ENCODE measurements at places on chromosomes 7 and 10.

DNA sequence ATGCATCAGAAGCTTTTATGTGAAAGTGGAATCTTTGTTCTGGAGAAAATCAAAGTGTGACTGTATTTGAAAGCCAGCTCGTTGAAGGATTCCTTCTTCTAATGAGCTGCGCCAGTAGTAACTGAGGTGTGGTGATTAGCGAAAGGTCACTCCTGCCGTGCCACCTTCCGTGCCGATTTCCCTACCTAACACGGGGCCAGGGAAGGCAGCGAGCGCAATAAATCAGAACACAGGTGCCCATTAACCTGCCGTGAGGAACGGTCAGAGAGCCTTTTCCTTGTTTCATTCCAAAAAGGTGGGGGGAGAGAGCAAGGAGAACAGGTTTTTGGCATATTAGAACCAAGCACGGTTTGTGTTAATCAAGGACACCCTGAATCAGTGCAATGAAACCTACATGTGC lies 258.0 kb downstream of the CELF2 start:
- DNase-seq = no peak

- no peak for DNase-seq
Measured at GRCh38 chr10:109620396-109620795, 302.9 kb downstream of the XPNPEP1 start.

- DNase-seq = no peak
Measured at GRCh38 chr7:1372671-1373379, 86.4 kb downstream of the MICALL2 start.

- DNase-seq = no peak
Measured at GRCh38 chr7:127927348-127927696, 103.9 kb downstream of the LRRC4 start.

All from NCI-H1694 (cell line).